Esophagus muscularis mucosa (tissue), 4 donors: ENCODE measurements at places on chromosomes 2 and 18. TPM values are rescaled to one million over a fixed set of nuclear protein-coding genes. Genes with fewer than 3 reads are reported as not detected.

The ICOS gene
- under 0.01 TPM for total RNA-seq

The TET3 gene
- 5.4 TPM for total RNA-seq

DNA sequence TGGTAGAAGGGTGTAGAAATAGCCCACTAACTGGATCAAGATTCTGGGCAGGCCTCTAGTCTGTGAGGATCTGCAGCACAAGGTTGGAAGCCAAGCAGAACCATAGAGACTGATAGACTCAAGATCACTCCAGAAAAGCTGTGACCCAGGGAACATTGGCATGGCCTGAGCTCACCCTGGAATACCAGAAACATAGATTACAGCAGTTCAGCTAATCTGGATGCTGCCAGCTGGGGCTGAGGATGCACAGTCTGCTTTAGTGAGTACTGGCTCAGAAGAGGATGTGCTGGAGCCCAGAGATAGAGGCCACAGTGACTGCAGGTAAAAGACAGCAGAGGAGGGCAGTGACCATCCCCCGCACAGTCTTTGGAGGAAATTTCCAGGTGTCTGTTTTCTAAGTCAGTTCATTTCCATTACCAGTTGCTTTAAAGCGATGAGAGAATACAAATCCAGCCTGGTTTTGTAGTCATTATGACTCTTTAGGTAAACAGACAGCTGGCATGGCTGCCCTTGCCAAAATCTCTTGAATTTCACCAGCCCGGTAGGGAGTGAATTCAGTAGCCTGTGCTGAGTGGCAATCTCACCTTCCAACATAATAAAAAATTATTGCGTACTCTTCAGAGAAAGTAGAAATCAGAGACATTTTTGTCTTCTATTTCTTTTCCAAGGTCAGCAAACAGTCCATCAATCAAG lies 119.2 kb downstream of the ANTXR1 start:
- DNase-seq = no peak

The CIDEA gene
- total RNA-seq = not detected

- DNase-seq = no peak
Measured at GRCh38 chr2:225025917-225026571, 16.2 kb downstream of the DOCK10 start.

The ZNF385B gene
- 5.0 TPM for total RNA-seq

GRCh38 chr2:576292-576691 lies 100.9 kb downstream of the TMEM18 start:
- no peak for DNase-seq

The CCDC121 gene
- 5.3 TPM for total RNA-seq

DNA sequence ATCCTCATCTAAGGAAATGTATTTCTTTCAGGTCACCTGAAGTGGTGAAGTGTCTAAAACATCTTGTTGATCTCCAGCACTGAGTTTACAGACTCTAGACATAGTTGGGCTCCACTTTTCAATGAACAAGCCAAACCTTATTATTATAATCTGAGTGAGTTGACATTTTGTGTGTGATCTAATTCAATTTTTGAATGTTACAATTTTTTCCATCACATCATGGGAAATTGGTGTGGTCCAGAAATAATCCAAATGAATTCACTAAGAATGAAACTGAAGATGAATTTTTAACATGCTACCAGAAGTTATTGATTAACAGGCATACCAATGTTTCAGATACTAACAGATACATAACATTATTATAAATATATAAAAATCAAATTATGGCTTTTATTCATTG lies 75.6 kb upstream of the EFEMP1 start:
- no peak for DNase-seq

GRCh38 chr2:202019689-202020450 lies 13.8 kb upstream of the FZD7 start:
- no peak for DNase-seq
